Hematopoietic multipotent progenitor cell treated with erythropoietin and hydrocortisone succinate and interleukin-3 and kit ligand, for 4 days (in vitro differentiated cells): ENCODE measurements at places on chromosomes 6 and 20.
A peak's percentile ranks its signal among the peaks of the same experiment; 100 is the strongest.

- DNase-seq, result no peak
Observed at GRCh38 chr6:5308066-5308465, 46.8 kb downstream of the FARS2 start.

DNA sequence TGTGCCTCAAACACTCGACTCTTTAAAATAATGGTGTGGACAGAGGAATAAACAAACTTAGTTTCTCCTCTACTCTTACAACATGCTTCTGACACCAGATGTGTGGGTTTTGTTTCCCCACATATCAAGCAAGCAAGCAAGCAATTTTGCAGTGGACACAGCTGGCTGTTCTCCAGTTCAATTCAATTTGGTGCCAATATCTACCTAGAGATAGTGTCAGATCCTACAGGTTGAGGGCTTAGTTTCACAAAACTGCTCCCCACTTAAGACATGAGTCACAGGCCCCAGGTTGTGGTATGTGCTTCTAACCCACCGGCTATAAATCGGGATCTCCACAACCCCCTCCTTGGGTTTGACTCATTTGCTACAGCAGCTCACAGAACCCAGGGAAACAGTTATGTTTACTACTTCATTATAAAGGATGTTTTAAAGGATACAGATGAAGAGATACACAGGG lies 131.4 kb upstream of the TRAF3IP2 start:
- DNase-seq, result no peak

DNA sequence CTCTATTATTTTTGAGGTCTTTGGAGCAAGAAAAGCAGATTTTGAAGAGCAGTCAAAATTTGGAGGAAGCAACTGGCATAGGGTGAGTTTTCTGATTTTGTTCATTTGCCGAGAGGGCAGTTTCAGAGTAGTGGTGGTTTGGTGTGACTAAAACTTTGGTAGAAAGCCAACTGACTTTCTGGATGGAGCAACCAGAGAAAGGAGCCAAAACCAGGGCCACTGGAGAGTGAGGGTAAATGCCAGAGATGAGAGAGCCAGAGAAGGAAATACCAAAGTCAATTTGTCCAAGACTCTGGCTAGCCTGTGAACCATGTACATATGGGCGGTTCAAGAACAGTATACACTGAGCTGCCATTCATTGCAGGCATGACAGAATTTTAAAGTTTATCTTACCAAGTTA lies 40.5 kb upstream of the ZBTB24 start:
- no peak for DNase-seq

- DNase-seq, result no peak
Observed at GRCh38 chr20:17627101-17627955, 54.7 kb downstream of the RRBP1 start.

GRCh38 chr6:148440877-148441453 lies 98.3 kb downstream of the SASH1 start:
- DNase-seq, result no peak

DNA sequence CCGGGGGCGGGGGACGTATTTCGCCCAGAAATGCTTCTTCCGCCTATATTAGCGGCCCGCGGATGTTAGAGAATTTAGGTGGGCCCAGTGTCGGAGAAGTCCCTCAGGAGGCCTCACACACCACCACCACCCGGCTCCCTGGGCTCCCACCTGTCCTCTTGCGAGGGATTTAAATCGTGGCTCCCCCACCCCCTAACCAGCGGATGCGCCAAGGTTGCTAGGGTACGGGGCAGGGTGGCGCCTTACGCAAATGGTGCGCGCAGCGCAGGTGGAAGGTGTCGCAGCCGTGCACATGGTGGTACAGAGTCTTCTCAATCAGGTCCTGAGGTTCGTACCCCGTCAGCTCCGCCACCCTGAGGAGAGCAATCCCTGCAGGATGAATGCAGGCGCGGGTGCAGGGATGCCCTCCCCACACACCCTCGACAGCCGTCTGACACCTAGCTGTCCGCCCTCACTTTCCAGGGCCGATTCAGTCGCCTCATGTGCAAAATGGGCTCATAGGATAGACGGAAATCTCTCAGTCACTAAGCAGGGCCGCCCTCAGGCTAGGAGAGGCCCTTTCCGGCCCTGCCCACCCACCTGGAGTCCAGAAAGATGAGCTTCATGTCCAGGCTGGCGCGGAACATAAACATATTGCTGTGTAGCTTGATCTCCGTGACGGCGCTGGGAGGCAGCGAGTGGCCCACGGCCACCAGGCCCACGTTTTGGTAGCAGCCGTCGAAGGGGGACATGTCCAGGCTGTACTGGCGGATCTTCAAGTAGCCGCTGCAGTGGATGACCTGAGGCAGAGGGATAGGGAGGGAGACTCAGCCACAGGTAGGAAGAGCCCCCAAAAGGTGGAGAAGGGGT lies 16.6 kb downstream of the SIM1 start:
- no peak for DNase-seq

DNA sequence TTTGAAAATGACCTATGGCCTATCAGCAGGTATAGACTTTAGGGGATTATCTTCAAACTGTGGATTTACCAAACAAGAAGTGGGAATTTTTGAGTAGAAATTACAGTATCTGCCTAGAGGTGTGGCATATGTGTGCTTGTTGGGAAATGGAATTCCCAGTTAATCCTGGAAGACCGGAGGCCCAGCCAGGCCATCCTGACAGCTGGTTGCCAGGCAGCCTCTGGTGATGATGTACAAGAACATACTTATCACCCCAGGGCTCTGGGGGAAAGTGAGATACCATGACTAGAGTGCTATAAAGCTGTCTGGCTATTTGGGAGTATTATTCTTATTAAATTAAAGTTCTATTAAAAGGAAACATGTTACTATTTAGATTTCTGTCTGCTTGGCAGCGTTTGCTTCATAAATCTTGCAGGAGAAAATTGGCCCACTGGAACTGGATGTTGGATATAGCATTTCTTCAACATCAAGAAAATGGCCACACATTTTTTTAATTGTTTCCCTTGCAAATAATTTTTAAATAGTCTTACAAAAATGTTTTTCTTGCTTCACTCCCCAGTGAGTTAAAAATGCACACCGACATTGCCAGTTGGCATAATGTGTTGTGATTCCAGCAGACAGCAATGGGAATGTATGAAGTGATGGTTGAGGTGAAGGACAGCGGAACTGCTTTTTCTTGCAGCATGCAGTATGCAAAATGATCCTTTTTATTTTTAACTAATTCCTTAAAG lies 187.8 kb downstream of the MYLK4 start:
- no peak for DNase-seq

- DNase-seq, result no peak
Observed at GRCh38 chr20:44884907-44885391, 556 bp upstream of the YWHAB start.

- no peak for DNase-seq
Observed at GRCh38 chr6:148713033-148713738, 33.6 kb upstream of the UST start.

- no peak for DNase-seq
Observed at GRCh38 chr6:90144396-90144795, 152.2 kb downstream of the BACH2 start.

DNA sequence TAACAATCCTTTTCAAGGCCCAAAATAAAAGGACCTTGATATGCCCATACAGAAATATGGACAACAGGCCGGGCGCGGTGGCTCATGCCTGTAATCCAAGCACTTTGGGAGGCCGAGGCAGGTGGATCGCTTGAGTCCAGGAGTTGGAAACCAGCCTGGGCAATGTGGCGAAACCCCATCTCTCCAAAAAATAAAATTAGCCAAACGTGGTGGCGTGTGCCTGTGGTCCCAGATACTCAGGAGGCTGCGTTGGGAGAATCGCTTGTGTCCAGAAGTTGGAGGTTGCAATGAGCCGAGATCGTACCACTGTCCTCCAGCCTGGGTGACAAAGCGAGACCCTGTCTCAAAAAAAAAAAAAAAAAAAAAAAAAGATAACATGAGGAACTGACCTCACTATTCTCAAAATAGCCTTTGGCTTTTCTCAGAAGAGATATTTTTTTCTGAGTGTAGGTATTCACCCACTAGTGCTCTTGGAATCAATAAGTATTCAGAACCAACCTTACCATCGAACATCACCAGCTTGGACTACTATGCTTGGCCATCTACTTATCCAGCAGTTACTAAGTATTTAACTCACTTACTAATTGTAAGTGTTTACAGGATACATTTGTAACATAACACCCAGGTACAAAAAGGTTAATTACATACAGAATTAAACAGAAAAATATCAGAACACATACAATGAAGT lies 99.2 kb downstream of the OR2B2 start:
- peak; percentile 81 for DNase-seq

- DNase-seq, result peak; percentile 91
Observed at GRCh38 chr6:52063584-52064344, 23.6 kb downstream of the PKHD1 start.

DNA sequence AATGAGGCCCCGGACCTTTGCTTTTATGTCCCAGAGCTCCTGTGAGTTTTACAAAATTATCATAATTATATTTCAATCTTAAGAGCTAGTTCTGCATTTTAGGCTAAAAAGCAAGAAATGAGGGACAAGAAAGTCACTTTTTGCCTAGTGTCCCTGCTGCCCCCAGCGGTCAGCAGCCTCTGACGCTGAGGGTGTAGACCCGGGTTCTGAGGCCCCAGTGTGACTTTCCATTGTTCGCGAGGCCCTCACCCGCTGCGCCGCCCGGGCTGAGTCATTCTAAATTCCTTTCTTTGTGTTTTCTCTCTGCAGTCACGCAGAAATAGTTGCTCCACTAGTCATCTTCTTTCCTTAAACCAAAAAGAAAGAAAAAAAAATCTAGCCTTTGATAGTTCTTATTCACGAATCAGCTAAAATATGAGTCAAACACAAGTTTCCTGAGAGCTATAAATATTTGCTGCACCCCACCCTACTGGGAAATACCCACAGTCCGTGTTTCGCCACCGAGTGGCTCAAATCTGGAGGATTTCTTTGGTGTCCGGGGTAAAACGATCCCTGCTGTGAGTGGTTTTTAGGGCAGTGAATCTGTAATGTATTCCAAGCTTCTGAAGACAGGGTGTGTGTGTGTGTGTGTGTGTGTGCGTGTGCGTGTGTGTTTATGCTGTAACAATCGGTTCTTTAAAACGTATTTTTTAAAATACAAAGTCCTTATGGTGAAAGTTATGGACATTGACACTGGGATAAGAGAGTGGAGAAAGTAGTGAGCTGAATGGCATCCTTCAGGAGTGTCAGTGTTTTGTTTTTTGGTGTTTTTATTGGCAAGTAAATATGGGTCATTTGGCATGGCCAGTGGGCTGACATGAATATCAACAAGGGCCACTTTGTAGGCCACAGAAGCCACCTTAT lies 59.7 kb upstream of the EEF1A1 start:
- peak; percentile 90 for DNase-seq
